Suprapubic skin (tissue), 4 donors: ENCODE measurements at places on chromosomes 6 and 20.

GRCh38 chr6:12289365-12289919, 719 bp upstream of the EDN1 start:
- no peak for DNase-seq

DNA sequence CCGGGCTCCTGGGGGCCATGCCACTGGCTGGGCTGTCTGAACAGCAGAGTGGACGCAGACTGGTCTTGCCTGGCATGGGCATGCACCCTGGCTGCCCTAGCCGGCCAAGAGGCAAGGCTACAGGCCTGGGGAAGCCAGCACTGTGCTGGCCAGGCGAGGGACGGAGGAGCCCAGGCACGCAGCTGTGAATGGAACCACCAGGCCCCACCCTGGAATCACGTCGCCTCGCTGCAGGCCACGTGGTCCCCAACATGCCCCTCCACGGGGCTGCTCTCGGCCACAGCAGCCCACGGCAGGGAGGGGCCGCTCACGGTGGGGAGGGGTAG, 4.0 kb downstream of the UCKL1 start:
- no peak for DNase-seq

- DNase-seq: no peak
Observed at GRCh38 chr6:36368421-36368820, 19.0 kb downstream of the ETV7 start.

DNA sequence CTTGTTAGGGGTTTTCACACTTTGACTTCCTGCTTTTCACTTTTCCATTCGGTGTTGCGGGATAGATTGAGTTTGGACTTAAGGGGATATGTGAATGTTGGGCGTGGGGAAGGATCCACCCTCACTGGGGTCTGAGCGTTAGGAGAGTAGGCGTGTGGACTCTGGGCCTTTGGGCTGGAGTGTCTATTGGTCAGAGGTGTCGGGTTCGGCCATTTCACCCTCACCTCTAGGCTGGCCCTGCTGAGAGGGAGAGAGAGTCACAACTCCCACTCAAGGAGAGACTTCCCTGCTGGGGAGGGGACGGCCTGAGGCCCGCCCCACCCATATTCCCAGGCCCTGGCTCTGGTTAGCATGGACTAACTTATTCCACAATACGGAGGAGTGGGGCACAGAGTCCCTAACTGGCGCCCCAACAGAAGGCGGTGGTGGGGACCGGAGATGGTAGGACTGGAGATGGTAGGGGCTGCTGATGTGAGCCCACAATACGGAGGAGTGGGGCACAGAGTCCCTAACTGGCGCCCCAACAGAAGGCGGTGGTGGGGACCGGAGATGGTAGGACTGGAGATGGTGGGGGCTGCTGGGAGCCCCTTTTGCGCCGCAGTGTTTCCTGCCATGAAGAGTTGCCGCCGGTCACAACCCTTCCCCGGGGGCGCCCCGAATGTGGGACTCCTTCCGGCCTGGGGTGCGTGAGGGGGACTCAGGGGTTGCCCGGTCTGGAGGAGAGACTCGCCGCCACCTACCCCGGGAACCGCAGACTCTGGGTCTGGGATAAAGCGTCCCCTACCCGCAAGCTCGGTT, 1.4 kb upstream of the PTPRA start:
- no peak for DNase-seq

DNA sequence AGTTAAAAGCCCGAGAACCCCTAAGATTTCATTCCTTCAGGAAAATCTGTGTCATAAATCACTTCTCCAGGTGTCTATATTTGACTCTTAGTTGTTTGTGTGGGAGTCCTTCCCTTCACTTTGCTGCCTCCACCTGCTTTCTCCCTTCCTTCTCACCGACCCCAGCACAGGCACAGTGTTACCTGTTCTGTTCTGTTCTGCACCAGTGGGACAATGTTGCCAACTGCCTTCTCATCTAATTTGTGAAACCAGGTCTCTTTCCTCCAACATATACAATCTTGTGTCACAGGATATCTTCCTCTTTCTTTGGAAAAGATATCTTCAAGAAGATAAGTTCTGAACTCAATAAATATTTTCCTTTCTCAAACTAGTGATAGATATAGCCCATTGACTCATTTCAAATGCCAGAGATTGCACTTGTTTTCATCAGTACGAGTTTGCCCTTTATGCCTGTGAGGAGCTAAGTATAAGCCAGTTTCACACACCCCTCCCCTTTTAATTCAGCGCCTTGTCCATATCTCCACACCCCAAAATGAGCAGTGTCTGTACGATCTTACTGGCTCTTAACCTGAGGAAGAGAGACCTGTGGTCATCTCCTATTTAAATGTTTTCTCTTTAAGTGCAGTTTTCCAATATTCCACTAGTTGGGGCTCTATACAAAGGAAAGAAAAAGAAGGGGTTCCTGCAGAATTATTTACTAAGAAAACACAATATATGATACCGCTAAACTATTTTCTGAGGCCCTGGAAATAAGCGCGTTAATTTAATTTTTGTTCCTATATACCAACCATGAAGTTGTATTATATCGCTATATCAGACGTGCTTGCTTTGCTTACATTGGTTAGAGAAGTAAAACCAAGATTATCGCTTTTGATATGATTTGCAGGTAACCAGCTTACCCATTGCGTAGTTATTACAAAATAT, 81.6 kb upstream of the PREP start:
- no peak for DNase-seq
